ENCODE measurements at places on chromosomes 12 and 14.
A peak's percentile ranks its signal among the peaks of the same experiment; 100 is the strongest.

GRCh38 chr12:127245009-127245408, 1022.0 kb upstream of the TMEM132C start:
- H3K4me3 ChIP-seq: no peak overlapping the region
- no peak for DNase-seq
- H3K4me1 ChIP-seq: peaks cover 39% of the 10 kb centered on the region
- no peaks in the 10 kb centered on the region for H3K36me3 ChIP-seq

DNA sequence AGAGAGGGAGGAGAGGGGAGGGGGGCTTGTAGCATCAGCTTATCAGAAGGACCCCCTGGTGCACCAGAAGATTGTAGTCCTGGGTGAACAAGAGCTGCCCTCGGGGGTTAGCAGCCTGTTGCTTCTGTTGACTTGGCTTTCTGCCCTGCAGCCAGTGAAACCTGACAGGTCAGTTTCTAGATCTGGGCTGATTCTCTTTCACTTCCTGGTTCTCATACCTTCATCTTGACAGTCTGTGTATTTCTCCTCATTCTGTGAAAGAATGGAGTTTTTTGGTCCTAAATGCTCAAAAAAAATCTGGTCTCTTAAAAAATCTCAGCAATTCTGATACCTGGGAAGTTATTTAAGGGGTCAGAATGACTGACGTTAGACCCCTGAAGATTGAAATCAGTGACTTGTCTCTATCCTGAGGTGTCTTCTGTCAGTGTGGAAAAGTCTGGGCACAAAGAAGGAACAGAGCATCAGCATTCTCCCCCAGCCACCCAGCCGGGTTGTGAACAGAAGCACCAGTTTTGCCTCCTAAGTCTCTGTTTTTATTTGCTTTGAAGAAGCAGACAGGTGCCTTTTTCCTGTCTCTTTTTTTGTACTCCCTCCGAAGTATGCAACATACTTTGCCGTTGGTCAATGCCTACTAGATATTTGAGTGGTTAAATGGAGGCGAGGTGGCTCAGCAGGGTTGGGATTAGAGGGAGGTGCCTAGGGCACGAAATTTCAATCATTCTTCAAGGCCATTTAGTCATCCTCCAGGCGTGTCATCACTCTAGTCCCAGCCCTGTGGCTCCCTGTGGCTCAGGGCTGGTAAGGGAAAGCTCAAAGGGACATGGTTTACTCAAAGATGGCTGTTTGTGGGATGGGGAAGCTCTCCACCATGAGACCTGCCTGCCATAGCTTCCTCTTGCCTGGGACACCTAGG, 24.0 kb downstream of the TTC9 start:
- no peak for DNase-seq
- peaks cover 11% of the 10 kb centered on the region for H3K4me1 ChIP-seq
- no peaks in the 10 kb centered on the region for H3K27me3 ChIP-seq
- no peaks in the 10 kb centered on the region for H3K36me3 ChIP-seq
- no peak overlapping the region for H3K4me3 ChIP-seq
- peak overlapping the region; percentile 60 for H3K27ac ChIP-seq

GRCh38 chr12:47730341-47730744, 5.1 kb upstream of the ENDOU start:
- H3K36me3 ChIP-seq: no peaks in the 10 kb centered on the region
- DNase-seq: no peak
- H3K27ac ChIP-seq: no peak overlapping the region
- no peaks in the 10 kb centered on the region for H3K27me3 ChIP-seq

- H3K27ac ChIP-seq: no peak overlapping the region
- H3K27me3 ChIP-seq: no peaks in the 10 kb centered on the region
- no peaks in the 10 kb centered on the region for H3K36me3 ChIP-seq
- no peaks in the 10 kb centered on the region for H3K4me1 ChIP-seq
- no peak overlapping the region for H3K4me3 ChIP-seq
Observed at GRCh38 chr12:125533434-125534029, 468.3 kb downstream of the AACS start.

GRCh38 chr14:72594099-72594901, 299.6 kb downstream of the DPF3 start:
- H3K27ac ChIP-seq: no peak overlapping the region
- H3K27me3 ChIP-seq: no peaks in the 10 kb centered on the region
- no peaks in the 10 kb centered on the region for H3K36me3 ChIP-seq
- H3K4me3 ChIP-seq: no peak overlapping the region
- no peaks in the 10 kb centered on the region for H3K4me1 ChIP-seq

GRCh38 chr12:122182887-122183587, at the start of gene LRRC43:
TSS of gene LRRC43 (plus strand) at chr12:122183123. CDS start at chr12:122183145, 22 bp downstream.
- H3K36me3 ChIP-seq: no peaks in the 10 kb centered on the region
- peaks cover 14% of the 10 kb centered on the region for H3K4me1 ChIP-seq

- H3K27ac ChIP-seq: no peak overlapping the region
- H3K27me3 ChIP-seq: no peaks in the 10 kb centered on the region
- no peak for DNase-seq
- no peak overlapping the region for H3K4me3 ChIP-seq
- H3K4me1 ChIP-seq: no peaks in the 10 kb centered on the region
Observed at GRCh38 chr12:21971344-21971743, 30.1 kb upstream of the ABCC9 start.

GRCh38 chr14:31206536-31207286, 882 bp downstream of the HECTD1 start:
- peak overlapping the region; percentile 91 for H3K27ac ChIP-seq
- peak overlapping the region; percentile 83 for H3K4me3 ChIP-seq
- H3K36me3 ChIP-seq: peaks cover 2% of the 10 kb centered on the region
- peak; percentile 75 for DNase-seq
- no peaks in the 10 kb centered on the region for H3K27me3 ChIP-seq

DNA sequence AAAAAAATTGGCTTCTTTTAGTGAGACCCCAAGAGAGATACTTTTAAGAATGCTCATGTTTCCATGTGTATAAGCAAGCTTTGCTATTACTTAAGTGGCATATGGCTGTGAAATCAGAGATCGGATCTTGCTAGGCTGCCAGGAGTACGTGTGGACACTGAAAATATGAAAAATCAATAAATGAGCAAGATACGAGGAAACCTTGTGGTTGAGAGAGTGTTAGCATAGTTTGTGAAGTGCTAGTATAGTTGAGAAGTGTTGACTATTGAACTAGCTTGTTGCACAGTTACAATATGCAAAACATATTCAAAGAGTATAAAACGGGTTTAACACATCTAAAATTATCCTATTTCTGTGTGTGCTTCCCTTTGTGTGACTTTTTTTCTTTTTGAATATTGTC, 230.9 kb upstream of the NOVA1 start:
- DNase-seq: no peak
- H3K4me1 ChIP-seq: no peaks in the 10 kb centered on the region
- H3K4me3 ChIP-seq: no peak overlapping the region
- no peaks in the 10 kb centered on the region for H3K27me3 ChIP-seq
- H3K36me3 ChIP-seq: no peaks in the 10 kb centered on the region
- H3K27ac ChIP-seq: no peak overlapping the region

GRCh38 chr12:89194683-89195082, 157.6 kb downstream of the DUSP6 start:
- no peak overlapping the region for H3K4me3 ChIP-seq
- no peak for DNase-seq
- H3K27me3 ChIP-seq: no peaks in the 10 kb centered on the region
- no peaks in the 10 kb centered on the region for H3K36me3 ChIP-seq
- H3K4me1 ChIP-seq: no peaks in the 10 kb centered on the region
- H3K27ac ChIP-seq: no peak overlapping the region

DNA sequence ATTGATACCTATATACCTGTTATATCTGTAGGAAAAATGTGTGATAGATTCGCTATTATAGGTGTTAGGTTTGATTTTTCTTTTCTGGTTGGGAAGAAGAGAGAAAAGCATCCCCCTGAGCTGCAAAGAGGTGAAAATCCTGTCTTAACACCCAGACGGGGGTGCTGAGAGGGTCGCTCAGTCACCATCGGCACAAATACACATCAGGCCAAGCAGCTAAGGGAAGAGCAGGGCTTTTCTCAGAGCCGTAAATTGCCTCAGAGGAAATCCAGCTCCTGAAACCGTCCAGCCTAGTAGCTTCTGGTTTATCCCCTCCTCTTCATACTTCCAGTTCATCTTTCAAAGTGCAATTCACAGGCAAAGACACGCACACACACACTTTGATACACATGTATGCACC, 111.1 kb upstream of the OVCH1 start:
- DNase-seq: no peak
- no peak overlapping the region for H3K4me3 ChIP-seq
- H3K27ac ChIP-seq: no peak overlapping the region
- no peaks in the 10 kb centered on the region for H3K36me3 ChIP-seq
- no peaks in the 10 kb centered on the region for H3K27me3 ChIP-seq

DNA sequence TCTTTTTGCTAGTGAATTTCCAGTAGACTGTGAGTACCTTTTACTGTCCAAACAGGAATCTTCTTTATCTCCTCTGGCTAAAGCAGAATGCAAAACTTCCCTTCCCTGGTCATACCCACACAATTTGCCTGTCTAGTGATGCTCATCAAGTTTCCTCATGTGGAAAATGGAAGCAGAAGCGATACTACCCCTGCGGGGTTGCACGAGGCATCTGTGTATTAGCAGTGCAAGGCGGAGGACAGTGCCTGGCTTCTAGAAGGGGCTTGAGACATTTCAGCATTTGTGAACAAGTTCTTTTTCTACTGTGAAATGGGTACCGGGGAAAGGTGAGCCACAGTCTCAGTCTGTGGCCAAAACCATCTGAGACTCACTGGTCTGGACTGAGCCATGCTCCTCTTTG, 340.9 kb downstream of the AACS start:
- no peaks in the 10 kb centered on the region for H3K4me1 ChIP-seq
- H3K27me3 ChIP-seq: no peaks in the 10 kb centered on the region
- no peaks in the 10 kb centered on the region for H3K36me3 ChIP-seq
- H3K27ac ChIP-seq: no peak overlapping the region
- H3K4me3 ChIP-seq: no peak overlapping the region
- DNase-seq: no peak

- no peak overlapping the region for H3K27ac ChIP-seq
- H3K27me3 ChIP-seq: no peaks in the 10 kb centered on the region
- H3K4me1 ChIP-seq: no peaks in the 10 kb centered on the region
- H3K36me3 ChIP-seq: no peaks in the 10 kb centered on the region
- DNase-seq: no peak
- no peak overlapping the region for H3K4me3 ChIP-seq
Observed at GRCh38 chr14:37036669-37037341, 135.6 kb downstream of the SLC25A21 start.

GRCh38 chr14:94598506-94598815, 13.7 kb upstream of the SERPINA3 start:
- peak overlapping the region; percentile 92 for H3K4me3 ChIP-seq
- DNase-seq: no peak
- peak overlapping the region; percentile 91 for H3K27ac ChIP-seq
- H3K36me3 ChIP-seq: no peaks in the 10 kb centered on the region
- no peaks in the 10 kb centered on the region for H3K27me3 ChIP-seq

DNA sequence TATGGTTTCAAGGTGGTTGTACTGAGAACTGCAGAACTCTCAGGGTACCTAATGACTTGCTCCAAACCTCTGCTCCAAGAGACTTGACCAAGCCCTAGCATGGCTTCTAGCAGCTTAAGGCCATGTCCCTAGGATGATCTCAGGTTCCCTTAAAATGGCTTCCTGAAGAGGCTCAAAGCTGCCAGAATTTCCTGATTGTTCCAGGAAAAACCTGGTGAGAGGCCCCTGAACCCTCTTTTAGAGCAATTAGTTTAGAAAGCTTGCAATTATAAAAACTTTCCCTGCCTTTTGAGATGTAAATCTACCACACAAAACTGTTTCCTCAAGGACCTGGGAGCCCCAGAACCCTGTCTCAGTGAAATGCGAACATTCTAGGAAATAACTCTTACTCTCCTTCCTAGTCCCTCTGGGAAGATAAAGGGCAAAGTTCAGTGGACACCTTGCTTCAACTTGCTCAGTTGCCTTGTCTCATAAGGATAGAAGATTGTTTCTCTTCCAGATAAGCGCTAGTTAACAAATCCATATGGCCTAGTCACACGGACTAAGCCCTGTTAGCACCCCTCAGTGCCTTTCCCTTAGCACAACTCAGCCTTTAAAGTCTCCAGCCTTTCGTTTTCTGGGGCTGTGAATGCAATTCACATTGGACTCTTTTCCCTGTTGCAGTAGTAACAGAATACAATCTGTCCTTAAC, 2.5 kb downstream of the CMAS start:
- no peak for DNase-seq
- no peak overlapping the region for H3K4me3 ChIP-seq
- H3K36me3 ChIP-seq: no peaks in the 10 kb centered on the region
- H3K27me3 ChIP-seq: no peaks in the 10 kb centered on the region
- H3K4me1 ChIP-seq: peaks cover 45% of the 10 kb centered on the region

DNA sequence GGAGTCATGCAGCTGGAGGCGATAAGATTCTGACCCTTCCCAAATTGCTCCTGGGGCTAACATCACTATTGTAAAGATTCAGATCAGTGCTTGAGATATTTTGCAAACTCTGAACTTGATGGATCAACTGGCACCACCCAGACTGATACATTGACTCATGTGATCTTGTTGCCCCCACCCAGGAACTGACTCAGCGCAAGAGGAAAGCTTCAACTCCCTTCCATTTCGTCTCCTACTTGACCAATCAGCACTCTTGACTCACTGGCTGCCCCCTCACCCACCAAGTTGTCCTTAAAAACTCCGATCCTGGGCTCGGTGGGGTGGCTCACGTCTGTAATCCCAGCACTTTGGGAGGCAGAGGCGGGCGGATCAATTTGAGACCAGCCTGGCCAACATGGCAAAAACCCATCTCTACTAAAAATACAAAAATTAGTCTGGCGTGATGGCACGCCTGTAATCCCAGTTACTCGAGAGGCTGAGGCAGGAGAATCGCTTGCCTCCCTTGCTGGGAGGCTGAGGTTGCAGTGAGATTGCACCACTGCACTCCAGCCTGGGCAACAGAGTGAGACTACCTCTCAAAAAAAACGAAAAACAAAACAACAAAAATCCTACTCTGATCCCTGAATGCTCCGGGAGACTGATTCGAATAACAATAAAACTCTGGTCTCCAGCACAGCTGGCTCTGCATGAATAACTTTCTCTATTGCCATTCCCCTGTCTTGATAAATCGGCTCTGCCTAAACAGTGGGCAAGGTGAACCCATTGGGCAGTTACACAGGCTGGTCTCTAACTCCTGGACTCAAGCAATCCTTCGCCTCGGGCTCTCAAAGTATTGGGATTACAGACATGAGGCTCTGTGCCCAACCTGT, 9.8 kb upstream of the ARF6 start:
- no peaks in the 10 kb centered on the region for H3K36me3 ChIP-seq
- no peak overlapping the region for H3K4me3 ChIP-seq
- no peak overlapping the region for H3K27ac ChIP-seq
- no peak for DNase-seq

All from liver (tissue), 10 donors.